Fibroblast of skin of right quadriceps (primary cell): ENCODE measurements at places on chromosomes 3 and 15.

- peak; percentile 61 for DNase-seq
Measured at GRCh38 chr15:60155661-60156060, 151.6 kb downstream of the FOXB1 start.

GRCh38 chr3:144104186-144104585 is 132.6 kb downstream of the DIPK2A start:
- no peak for DNase-seq

GRCh38 chr3:150620002-150620689 is 17.0 kb downstream of the SELENOT start:
- no peak for DNase-seq

DNA sequence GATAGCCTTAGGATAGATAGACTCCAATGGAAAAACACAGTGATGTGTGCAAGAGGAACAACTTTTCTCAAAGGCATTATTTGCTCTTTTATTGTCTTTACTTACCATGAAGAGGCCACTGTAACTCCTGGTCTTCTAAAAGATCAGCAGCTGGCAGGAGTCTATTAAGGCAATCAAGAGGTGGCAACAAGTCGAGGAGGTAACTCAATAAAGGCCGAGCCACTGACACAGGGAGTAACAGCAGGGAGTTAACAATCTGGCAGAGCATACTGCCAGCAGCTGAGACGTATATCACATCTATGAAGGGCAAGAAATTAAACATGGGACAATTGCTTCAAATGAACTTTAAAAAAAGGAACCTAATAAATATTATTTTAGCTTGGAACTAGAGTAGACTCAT is 106.2 kb downstream of the HERC1 start:
- no peak for DNase-seq

- DNase-seq, result no peak
Measured at GRCh38 chr15:47988564-47988963, 132.2 kb upstream of the SLC24A5 start.
